ENCODE measurements at places on chromosomes 5 and 9. TPM values are rescaled to one million over a fixed set of nuclear protein-coding genes. Genes with fewer than 3 reads are reported as not detected.

- no peak overlapping the region for H3K27ac ChIP-seq
- peaks cover 11% of the 10 kb centered on the region for H3K4me1 ChIP-seq
- DNase-seq = no peak
- no peaks in the 10 kb centered on the region for H3K36me3 ChIP-seq
- no peaks in the 10 kb centered on the region for H3K27me3 ChIP-seq
These were observed 97.8 kb downstream of the TSSK1B start for GRCh38 chr5:113336975-113337374.

- H3K4me3 ChIP-seq = no peak overlapping the region
- no peaks in the 10 kb centered on the region for H3K36me3 ChIP-seq
- no peak for DNase-seq
- no peaks in the 10 kb centered on the region for H3K27me3 ChIP-seq
These were observed 17.2 kb downstream of the FGF10 start for GRCh38 chr5:44372028-44372427.

- no peak for DNase-seq
- no peaks in the 10 kb centered on the region for H3K36me3 ChIP-seq
- peaks cover 2% of the 10 kb centered on the region for H3K4me1 ChIP-seq
- no peak overlapping the region for H3K27ac ChIP-seq
- peaks cover 94% of the 10 kb centered on the region for H3K27me3 ChIP-seq
- H3K4me3 ChIP-seq = no peak overlapping the region
These were observed 12.2 kb upstream of the OTP start for GRCh38 chr5:77650686-77651085.

DNA sequence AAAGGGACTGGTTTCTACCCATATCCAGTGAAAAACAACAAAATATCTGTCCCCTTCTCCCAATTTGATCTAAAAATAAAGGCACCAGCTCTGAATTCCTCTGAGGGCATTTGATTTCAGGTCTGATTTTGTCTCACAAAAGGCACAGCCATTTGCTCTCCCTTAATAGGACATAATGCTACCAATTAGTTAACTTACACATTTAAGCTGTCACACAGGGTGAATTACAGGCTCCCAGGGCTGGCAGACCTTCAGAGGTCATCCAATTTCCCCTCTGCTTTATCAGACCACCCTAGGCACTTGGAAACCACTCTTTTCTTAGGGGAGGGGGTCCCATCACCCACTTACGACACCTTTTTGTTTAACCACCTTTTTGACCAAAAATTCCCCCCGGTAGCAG lies 319.9 kb downstream of the SPOCK1 start:
- no peaks in the 10 kb centered on the region for H3K36me3 ChIP-seq
- H3K27me3 ChIP-seq = peaks cover 43% of the 10 kb centered on the region
- H3K4me1 ChIP-seq = no peaks in the 10 kb centered on the region
- H3K27ac ChIP-seq = no peak overlapping the region
- DNase-seq = no peak
- no peak overlapping the region for H3K4me3 ChIP-seq

DNA sequence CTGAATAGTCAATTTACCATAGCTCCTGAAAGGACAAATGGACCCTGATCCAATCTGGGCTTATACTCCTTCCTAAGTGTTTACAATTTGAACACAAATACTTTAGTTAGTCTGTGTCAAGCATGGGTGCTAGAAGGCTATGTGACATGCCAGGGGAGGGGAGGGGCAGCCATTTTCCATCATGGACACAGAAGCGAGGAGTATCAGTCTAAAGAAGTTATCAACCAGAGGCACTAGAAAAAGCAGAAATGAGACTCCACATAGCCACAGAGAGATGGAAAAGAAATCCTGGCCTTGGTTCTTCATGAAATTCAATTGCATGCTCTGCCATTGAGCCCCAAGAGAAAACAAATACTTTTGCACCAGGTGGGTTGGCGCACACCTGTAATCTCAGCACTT lies 61.8 kb downstream of the NR6A1 start:
- DNase-seq = no peak
- H3K27me3 ChIP-seq = no peaks in the 10 kb centered on the region
- no peak overlapping the region for H3K27ac ChIP-seq
- H3K4me1 ChIP-seq = peaks cover 10% of the 10 kb centered on the region
- no peak overlapping the region for H3K4me3 ChIP-seq
- H3K36me3 ChIP-seq = no peaks in the 10 kb centered on the region

GRCh38 chr5:146079695-146080373 lies 25.5 kb downstream of the PLAC8L1 start:
- H3K27ac ChIP-seq = no peak overlapping the region
- no peak for DNase-seq
- H3K4me3 ChIP-seq = no peak overlapping the region
- H3K4me1 ChIP-seq = peaks cover 26% of the 10 kb centered on the region
- no peaks in the 10 kb centered on the region for H3K27me3 ChIP-seq

DNA sequence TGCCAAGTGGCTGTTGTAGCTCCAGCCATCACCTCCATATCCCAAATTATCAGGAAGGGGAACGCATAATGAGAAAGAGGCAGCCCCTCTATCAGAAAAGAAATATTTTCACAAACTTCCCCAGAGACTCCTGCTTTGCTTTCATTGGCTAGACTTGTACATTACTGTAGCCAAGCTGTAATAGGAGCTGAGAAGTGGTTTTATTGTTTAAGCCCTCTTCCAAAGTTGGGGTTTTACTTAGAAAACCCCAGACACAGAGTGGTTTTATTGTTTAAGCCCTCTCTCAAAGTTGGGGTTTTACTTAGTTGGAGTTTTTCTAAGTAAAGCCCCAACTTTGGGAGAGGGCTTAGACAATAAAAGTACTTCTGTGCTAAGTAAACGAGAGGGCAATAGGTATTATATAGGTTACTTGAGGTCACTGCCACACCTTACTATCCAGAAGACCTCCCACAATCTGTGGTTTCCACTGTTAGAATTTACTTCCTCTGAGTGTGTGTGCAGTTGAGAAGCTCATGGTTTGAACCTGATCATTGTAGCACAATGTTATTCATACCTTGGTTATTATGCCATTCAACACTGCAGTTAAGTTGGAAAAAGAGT lies 215.7 kb upstream of the OTULINL start:
- H3K27me3 ChIP-seq = no peaks in the 10 kb centered on the region
- H3K4me1 ChIP-seq = peaks cover 20% of the 10 kb centered on the region
- DNase-seq = no peak
- H3K36me3 ChIP-seq = peaks cover 95% of the 10 kb centered on the region
- no peak overlapping the region for H3K4me3 ChIP-seq

GRCh38 chr5:67404256-67405100 lies 207.9 kb upstream of the CD180 start:
- no peak overlapping the region for H3K4me3 ChIP-seq
- DNase-seq = no peak
- H3K36me3 ChIP-seq = no peaks in the 10 kb centered on the region
- peaks cover 3% of the 10 kb centered on the region for H3K4me1 ChIP-seq

GRCh38 chr5:140870221-140871201 lies 1.8 kb downstream of the PCDHA11 start:
- no peak overlapping the region for H3K27ac ChIP-seq
- no peak for DNase-seq
- H3K36me3 ChIP-seq = no peaks in the 10 kb centered on the region
- H3K4me1 ChIP-seq = no peaks in the 10 kb centered on the region

C9 gene
- total RNA-seq = not detected

NKD2 gene
- 3.7 TPM for total RNA-seq

ALDH1A1 gene
- total RNA-seq = 20.7 TPM

CMBL gene
- 50.4 TPM for total RNA-seq
